ENCODE measurements at places on chromosomes 1 and 21. TPM values are rescaled to one million over a fixed set of nuclear protein-coding genes. Genes with fewer than 3 reads are reported as not detected.

GRCh38 chr21:20424943-20425342, 573.3 kb upstream of the NCAM2 start:
- H3K36me3 ChIP-seq = no peaks in the 10 kb centered on the region
- DNase-seq = no peak
- peaks cover 2% of the 10 kb centered on the region for H3K27me3 ChIP-seq
- H3K4me1 ChIP-seq = no peaks in the 10 kb centered on the region

Gene KIF2C
- 8.6 TPM for total RNA-seq

Gene ALPL
- total RNA-seq = 10.0 TPM

GRCh38 chr1:24954022-24954421, 23.9 kb upstream of the RUNX3 start:
- H3K27ac ChIP-seq = no peak overlapping the region
- no peaks in the 10 kb centered on the region for H3K4me1 ChIP-seq
- DNase-seq = no peak
- no peak overlapping the region for H3K4me3 ChIP-seq

- H3K27me3 ChIP-seq = no peaks in the 10 kb centered on the region
- H3K4me3 ChIP-seq = no peak overlapping the region
- H3K27ac ChIP-seq = no peak overlapping the region
Observed at GRCh38 chr1:59279645-59280044, 17.2 kb upstream of the FGGY start.

Gene SPATA21
- not detected for total RNA-seq

Gene VPS26C
- 60.3 TPM for total RNA-seq

GRCh38 chr1:191907121-191907520, 251.1 kb upstream of the RGS18 start:
- H3K27ac ChIP-seq = no peak overlapping the region
- H3K27me3 ChIP-seq = no peaks in the 10 kb centered on the region
- H3K4me1 ChIP-seq = peaks cover 6% of the 10 kb centered on the region
- no peaks in the 10 kb centered on the region for H3K36me3 ChIP-seq

Gene COX20
- total RNA-seq = 35.3 TPM

Gene OR2M3
- total RNA-seq = not detected

Gene USH2A
- not detected for total RNA-seq

DNA sequence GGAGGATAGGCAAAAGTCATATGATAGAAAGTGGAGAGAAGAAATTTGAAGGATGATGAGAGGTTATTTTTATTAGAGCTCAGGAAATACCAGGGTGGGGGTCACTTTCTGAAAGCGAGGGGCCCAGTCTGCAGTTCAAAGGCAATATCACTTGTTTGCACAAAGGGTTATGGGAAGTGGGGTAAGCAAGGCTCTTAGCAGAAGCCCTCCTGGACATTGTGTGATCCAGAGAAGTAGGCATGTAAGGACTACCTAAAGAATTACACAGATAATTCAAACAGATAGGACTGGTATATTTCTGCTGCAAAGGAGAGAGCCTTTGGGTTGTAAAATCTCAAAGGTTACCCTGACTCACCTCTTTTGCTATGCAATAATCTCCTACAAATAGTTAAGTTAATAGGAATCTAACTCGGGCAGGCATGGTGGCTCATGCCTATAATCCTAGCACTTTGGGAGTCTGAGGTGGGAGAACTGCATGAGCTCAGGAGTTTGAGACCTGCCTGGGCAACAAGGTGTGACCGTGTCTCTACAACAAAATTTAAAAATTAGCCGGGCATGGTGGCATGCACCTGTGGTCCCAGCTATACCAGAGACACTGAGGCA, 25.2 kb upstream of the PRRC2C start:
- no peaks in the 10 kb centered on the region for H3K36me3 ChIP-seq
- H3K4me1 ChIP-seq = peaks cover 11% of the 10 kb centered on the region
- no peak overlapping the region for H3K4me3 ChIP-seq
- H3K27ac ChIP-seq = no peak overlapping the region
- DNase-seq = no peak

GRCh38 chr1:29469457-29469856, 233.1 kb downstream of the PTPRU start:
- H3K27ac ChIP-seq = no peak overlapping the region
- peaks cover 8% of the 10 kb centered on the region for H3K27me3 ChIP-seq
- DNase-seq = no peak
- H3K36me3 ChIP-seq = peaks cover 11% of the 10 kb centered on the region
- peaks cover 44% of the 10 kb centered on the region for H3K4me1 ChIP-seq

- peaks cover 9% of the 10 kb centered on the region for H3K27me3 ChIP-seq
- H3K4me3 ChIP-seq = no peak overlapping the region
- no peak for DNase-seq
- no peak overlapping the region for H3K27ac ChIP-seq
Observed at GRCh38 chr1:10626131-10626731, 151.5 kb downstream of the PEX14 start.

Gene LCE2A
- total RNA-seq = not detected

DNA sequence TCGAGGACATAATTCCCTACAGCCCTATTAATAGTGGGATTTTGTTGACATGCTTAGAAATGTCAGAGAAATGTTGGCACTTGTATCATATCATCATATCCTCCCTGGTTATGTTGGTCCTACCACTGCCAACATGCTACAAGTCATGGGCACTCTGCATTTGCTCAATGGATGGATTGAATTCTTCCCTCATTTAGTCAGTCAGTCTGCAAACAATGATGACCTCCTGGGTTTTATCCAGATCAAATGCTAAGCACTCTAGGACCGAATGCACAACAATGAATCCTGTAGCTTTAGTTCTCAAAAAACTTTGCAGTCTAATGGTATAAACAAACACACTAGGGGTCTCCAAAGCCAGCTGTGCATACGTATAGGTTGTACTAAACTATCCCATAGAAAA, 357.2 kb upstream of the DPYD start:
- H3K4me3 ChIP-seq = no peak overlapping the region
- H3K4me1 ChIP-seq = peaks cover 9% of the 10 kb centered on the region
- no peaks in the 10 kb centered on the region for H3K36me3 ChIP-seq

GRCh38 chr1:192756314-192756713, 52.5 kb upstream of the RGS2 start:
- no peaks in the 10 kb centered on the region for H3K36me3 ChIP-seq
- DNase-seq = no peak
- H3K4me1 ChIP-seq = no peaks in the 10 kb centered on the region
- no peaks in the 10 kb centered on the region for H3K27me3 ChIP-seq
- no peak overlapping the region for H3K27ac ChIP-seq
- no peak overlapping the region for H3K4me3 ChIP-seq

Gene CLDN14
- total RNA-seq = not detected

Gene ITLN1
- not detected for total RNA-seq

Gene FAM131C
- total RNA-seq = 1.1 TPM

DNA sequence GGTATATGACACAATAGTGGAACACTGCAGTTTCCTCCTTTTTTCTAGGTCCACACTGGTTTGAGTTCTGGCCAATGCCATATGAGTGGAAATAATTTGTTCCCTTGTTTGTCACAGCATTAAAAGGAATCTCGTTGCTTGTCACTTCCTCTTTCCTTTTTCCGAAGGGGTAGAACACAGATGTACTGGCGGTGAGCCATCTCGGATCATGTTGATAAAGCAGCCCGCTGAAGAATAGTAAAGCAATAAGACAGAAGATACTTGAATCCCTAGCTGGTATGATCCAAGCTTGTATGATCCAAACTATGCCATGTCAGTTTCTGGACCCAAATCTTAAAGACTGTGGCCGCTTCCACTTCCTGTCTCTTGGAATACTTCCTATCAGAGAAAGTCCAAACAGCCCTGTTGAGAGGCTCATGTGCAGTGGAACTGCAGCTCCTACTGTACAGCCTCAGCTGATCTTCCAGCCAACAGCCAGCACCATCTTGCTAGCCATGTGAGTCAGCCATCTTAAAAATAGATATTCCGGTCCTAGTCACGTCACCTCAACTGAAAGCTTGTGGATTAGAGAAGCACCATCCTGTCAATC, 40.3 kb downstream of the CFHR5 start:
- no peak overlapping the region for H3K4me3 ChIP-seq
- no peaks in the 10 kb centered on the region for H3K4me1 ChIP-seq
- H3K36me3 ChIP-seq = no peaks in the 10 kb centered on the region
- no peak for DNase-seq
- H3K27me3 ChIP-seq = no peaks in the 10 kb centered on the region

- H3K4me1 ChIP-seq = peaks cover 29% of the 10 kb centered on the region
- DNase-seq = no peak
- no peak overlapping the region for H3K27ac ChIP-seq
- no peak overlapping the region for H3K4me3 ChIP-seq
- peaks cover 6% of the 10 kb centered on the region for H3K27me3 ChIP-seq
- no peaks in the 10 kb centered on the region for H3K36me3 ChIP-seq
Observed at GRCh38 chr1:29576510-29576909, 340.2 kb downstream of the PTPRU start.

Gene KCNE2
- not detected for total RNA-seq

Gene ADGRL2
- total RNA-seq = 71.2 TPM

Gene ILDR2
- total RNA-seq = 0.56 TPM

GRCh38 chr1:205374210-205375078, 17.7 kb upstream of the KLHDC8A start:
- H3K4me3 ChIP-seq = peak overlapping the region; percentile 31
- no peak overlapping the region for H3K27ac ChIP-seq
- no peaks in the 10 kb centered on the region for H3K36me3 ChIP-seq
- peaks cover 44% of the 10 kb centered on the region for H3K4me1 ChIP-seq
- H3K27me3 ChIP-seq = peaks cover 7% of the 10 kb centered on the region

- H3K4me1 ChIP-seq = peaks cover 41% of the 10 kb centered on the region
- H3K27ac ChIP-seq = peak overlapping the region; percentile 86
- H3K36me3 ChIP-seq = peaks cover 6% of the 10 kb centered on the region
- peaks cover 2% of the 10 kb centered on the region for H3K27me3 ChIP-seq
- no peak for DNase-seq
Observed at GRCh38 chr1:46581681-46582455, 22.2 kb downstream of the MKNK1 start.

Gene FCGR3B
- not detected for total RNA-seq

DNA sequence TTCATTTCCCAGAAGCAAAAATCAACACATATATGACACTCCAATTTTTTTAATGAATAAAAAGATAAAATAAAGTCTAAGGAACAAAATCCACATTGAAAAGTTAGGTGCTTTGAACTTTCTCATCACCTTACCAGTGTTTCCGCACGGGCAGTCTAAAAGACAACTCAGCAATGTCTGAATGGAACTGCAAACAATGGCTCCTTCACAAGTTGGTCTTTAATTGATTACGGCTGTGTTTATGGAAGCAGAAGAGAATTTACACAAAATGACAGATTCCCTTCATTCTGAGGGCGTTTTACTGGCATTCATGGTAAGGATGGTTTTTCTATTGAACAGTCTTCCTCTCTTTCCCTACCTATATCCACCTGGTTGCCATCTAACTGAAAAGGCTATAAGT, 65.0 kb upstream of the RNPC3 start:
- no peak for DNase-seq
- H3K4me1 ChIP-seq = no peaks in the 10 kb centered on the region
- H3K27me3 ChIP-seq = no peaks in the 10 kb centered on the region
- H3K36me3 ChIP-seq = no peaks in the 10 kb centered on the region
- H3K27ac ChIP-seq = no peak overlapping the region

- no peak overlapping the region for H3K4me3 ChIP-seq
- no peaks in the 10 kb centered on the region for H3K4me1 ChIP-seq
- peaks cover 9% of the 10 kb centered on the region for H3K36me3 ChIP-seq
- DNase-seq = no peak
- no peak overlapping the region for H3K27ac ChIP-seq
Observed at GRCh38 chr1:147664206-147664605, 6.1 kb downstream of the ACP6 start.

DNA sequence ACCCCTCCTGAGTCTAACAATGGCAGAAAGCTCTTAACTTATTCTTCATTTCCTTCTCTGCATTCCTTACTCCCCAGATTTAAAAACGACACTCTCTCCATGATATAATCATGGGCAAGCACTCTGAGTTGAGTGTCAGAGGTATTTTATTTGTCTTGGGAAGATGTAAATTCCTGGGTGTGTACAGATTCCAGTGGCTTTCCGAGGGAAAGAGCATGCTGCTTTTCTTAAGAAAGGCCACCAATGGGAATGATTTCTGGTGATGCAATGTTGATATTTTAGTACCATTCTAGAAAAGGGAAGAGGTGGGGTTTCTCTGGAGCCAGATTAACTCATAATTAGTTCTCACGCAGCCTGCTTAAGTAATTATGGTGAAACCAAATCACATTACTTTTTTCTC, 47.8 kb upstream of the BTG3 start:
- no peak overlapping the region for H3K27ac ChIP-seq
- no peaks in the 10 kb centered on the region for H3K36me3 ChIP-seq
- H3K4me1 ChIP-seq = no peaks in the 10 kb centered on the region
- no peak overlapping the region for H3K4me3 ChIP-seq
- no peak for DNase-seq

Gene AK5
- total RNA-seq = 0.91 TPM

DNA sequence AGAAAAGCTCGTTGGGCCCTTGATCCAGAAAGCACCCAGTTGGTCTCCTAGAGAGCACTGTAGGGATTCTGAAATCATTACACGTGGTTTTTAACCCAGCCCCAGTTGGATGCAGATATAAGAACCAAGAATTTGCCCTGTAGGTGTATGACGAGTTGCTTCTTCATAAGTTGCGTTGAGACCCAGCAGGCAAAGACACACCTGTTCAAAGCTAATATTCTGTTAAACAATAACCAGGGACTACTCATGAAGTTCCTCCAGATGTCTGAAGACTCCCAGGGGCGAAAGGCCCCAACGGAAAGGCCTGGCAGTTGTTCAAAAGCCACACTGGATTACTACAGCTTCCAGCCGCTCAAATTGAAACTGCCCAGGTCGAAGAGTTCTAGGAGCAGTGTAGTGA, 88.6 kb upstream of the HNRNPU start:
- DNase-seq = no peak
- no peak overlapping the region for H3K27ac ChIP-seq
- no peaks in the 10 kb centered on the region for H3K4me1 ChIP-seq
- no peak overlapping the region for H3K4me3 ChIP-seq

Gene ZSWIM5
- total RNA-seq = 23.6 TPM

Gene ADAM15
- 7.6 TPM for total RNA-seq

DNA sequence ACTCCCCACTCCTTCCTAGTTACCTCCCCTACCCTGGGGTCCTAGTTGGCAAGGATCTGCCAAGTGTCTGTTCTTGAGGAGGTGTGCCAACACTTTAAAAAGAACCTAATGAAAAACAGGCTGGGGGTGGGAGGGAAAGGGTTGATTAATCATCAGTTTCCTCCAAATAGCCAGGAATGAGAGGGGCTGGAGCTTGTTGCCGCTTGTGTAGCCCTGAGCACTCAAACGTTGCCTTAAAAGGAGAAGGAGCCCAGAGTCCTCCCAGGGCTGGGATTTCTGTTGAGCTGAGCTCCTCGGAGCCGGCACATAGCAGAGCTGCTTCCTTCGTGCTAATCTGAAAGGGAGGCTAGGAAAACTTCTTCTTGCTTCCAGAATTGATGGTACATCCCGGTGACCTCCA, 15.9 kb downstream of the SHISA4 start:
- no peaks in the 10 kb centered on the region for H3K36me3 ChIP-seq
- H3K4me3 ChIP-seq = no peak overlapping the region
- H3K4me1 ChIP-seq = peaks cover 13% of the 10 kb centered on the region
- no peak overlapping the region for H3K27ac ChIP-seq
- H3K27me3 ChIP-seq = peaks cover 9% of the 10 kb centered on the region

DNA sequence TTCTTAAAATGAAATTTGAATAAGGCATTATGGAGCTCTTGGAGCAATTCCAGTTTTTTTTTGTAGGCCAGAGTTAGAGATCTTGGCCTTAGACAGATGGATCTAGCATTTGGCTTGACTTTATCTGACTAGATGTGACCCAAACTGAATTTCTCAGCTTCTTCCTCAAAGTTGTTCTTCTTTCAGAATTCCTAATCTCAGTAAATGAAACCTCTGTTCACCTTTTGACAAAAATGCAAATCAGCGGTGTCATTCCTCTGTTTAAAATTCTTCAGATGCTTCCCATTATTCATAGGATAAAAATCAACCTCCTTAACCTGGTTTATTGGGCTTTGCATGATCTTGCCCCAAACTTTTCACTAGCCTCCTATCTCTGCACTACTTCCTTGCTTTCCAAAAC, 177.6 kb downstream of the RASAL2 start:
- no peaks in the 10 kb centered on the region for H3K36me3 ChIP-seq
- no peak overlapping the region for H3K4me3 ChIP-seq
- H3K27me3 ChIP-seq = no peaks in the 10 kb centered on the region
- H3K27ac ChIP-seq = no peak overlapping the region
- no peaks in the 10 kb centered on the region for H3K4me1 ChIP-seq

Gene PIK3C2B
- 156 TPM for total RNA-seq
